ENCODE measurements at places on chromosomes 11 and 22. TPM values are rescaled to one million over a fixed set of nuclear protein-coding genes. Genes with fewer than 3 reads are reported as not detected.

DNA sequence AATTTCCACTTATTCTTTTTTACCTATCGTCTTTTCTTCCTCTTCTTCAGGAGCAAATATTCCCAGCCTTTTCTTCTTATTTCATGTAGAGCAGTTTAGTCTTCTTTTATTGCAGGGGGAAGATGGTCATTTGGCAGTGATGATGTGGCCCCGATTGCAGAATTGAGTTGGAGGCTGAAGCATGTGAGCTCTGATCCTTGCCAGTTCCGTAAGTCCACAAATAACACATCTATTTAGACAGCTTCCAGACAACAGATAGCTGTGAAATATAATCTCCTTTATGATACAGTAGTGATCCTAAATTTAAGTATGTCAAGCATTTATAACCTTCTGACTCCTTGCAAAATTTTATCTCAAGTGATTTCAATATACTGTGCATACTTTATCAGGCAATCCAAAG is 27.5 kb downstream of the REXO2 start:
- no peak for DNase-seq

DNA sequence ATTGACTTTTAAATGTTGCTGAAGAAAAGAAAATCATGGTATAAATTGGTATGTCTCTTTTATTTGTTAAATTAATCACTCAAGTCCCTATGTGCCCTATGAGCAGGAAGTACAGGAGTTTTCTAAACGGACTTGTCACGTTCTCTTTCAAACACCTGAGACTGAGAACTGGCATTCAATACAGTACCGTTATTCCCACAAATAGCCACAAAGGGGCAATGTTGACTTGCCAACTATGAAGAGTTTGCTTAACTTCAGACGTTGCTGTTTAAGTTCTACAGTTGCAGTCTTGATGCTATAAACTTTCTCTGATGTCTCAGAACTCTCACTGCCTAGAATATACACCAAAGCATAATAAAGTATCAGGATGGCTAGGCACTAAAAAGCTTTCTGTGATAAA is 7.6 kb downstream of the OR56A1 start:
- no peak for DNase-seq

DNA sequence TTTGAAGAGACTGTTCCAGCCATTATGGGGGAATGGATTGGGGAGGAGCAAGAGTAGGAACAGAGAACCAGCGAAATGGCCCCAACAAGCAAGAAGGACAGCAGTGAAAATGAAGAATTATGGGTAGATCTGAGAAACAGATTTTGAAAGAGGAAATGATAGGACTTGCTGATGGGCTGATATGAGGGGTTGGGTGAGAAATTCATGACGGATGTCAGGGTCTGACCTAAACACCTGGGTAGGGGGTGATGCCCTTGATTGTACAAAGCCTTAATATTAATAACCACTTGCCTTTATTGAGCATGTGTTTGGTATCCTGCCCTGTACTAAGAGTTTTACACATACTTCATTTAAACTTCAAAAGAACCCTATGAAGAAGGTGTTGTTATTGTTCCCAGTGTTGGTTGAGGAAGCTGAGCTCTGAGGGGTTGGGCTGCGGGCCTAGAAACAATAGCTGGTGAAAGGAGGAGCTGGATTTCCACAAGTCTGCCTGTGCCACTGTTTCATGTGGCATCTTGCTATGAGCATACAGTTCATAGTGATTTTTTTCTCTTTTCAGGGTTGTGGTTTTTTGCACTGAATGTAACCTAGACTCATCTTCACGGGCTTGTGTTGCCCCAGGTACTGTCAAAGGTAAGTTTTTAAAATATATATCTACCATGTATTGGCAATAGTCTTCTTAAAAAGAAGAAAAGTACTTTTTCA is 61.1 kb upstream of the TNRC6B start:
- no peak for DNase-seq

- no peak for DNase-seq
Measured at GRCh38 chr22:46165977-46166376, 15.7 kb downstream of the PPARA start.

GRCh38 chr11:27427183-27427980 is 45.2 kb downstream of the LGR4 start:
- DNase-seq, result no peak

DNA sequence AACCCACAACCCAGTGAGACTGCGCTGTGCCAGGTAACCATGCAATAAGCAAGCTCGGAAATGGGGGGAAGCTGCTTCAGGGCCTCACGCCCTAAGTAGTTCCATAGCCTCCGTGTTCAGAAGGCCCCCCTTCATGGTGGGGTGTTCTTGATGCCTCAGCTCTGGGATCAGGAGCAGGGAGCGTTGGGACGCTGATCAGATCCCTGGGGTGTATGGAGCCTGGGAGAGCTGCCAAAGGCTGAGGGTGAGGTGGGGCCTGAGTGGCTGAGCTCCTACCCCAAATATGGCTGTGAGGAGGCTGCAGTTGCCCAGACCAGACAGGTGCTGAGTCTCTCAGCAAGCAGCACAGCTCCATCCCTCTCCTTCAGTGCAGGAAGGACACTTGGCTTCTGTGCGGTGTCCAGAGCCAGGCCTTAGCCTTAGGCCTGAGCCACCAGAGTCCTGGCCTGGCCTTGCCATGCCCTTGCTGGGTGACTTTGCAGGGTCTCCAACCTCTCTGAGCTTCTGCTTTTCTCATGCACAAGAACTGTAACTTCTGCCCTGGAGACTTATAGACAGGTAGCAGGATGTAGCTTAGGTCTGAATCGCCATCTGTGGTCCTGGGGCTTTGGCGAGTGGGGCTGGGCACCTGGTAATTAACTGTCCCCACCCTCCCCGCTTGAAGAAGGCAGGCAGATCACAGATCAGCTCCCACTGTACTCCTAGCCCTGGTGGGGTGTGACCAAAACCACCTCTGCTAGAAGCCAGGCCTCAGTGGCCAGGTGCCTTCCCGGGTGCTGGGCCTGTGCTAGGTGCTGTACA is 5.3 kb downstream of the MMP11 start:
- DNase-seq, result no peak

DNA sequence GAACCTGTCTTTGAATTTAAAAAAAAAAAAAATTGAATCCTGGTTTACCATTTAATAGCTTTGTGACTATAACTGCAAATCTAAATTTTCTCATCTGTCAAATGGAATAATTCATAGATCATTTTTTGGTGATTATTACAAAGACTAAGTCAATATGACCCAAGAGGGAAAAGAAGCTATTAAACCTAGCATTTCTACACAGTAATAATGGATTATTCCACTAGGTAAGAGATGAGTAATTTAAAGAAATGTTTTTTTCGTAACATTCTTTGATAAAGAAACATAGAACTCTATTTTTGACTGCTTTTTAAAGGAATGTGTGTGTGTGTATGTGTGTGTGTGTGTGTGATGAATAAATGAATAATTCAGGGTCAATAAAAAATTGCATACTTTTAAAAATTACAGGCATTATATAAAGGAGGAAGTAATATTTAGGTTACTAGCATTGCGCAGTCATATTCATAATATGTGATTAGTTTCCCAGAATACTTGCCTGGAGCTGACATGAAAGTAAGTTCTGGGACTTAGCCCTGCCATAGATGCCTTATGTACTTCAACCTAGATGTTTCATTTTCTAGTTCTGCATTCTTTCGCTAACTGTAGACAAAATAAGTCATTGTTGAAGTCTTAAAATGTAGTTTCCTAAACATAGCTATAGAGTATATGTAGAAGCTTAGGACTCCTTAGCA is 72.9 kb downstream of the TMEM135 start:
- no peak for DNase-seq

DNA sequence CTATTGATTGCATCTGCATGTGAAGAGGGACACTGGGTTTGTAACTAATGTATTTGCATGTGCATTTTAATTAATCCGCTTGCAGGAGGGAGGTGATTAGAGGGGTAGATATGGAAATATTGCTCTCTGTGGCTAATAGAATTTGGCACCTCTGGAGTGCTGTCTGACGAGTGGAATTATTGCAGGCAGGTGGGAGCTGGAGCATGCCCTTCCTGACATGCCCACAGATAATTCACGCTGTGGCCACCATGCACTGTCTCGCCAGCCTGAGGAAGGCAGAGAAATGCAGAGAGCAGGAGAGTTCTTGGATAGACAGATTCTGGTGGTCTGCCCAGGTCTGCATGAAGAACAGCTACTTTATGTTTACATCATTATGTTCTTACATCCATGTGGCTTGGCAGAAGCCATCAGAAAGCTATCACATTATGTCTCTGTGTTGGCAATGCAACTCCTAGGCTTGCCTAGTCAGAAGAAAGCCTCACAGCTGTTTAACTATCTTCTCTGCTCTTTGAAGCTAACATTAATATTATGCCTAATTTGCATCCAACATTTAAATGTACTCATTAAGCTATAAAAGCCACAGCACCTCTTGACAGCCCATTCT is 89.4 kb upstream of the DRD2 start:
- DNase-seq, result no peak

- DNase-seq, result peak; percentile 90
Measured at GRCh38 chr22:32528984-32529982, 54.7 kb downstream of the FBXO7 start.

DNA sequence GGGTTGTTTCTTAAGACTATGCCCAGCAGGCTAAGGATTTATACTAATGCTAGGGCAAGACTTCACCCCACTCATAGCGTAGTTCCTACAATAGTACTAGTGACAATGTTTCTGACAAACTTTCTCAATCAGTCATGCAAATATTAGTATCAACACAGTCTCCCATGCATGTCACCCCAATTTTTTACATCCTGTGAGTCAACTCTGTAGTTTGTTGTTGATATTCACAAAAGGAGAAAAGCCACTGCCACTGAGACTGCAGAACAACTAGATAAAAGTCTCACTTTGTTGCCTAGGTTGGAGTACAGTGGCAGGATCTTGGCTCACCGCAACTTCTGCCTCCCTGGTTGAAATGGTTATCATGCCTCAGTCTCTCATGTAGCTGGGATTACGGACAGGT is 155.2 kb downstream of the RBFOX2 start:
- DNase-seq, result no peak

GRCh38 chr22:50464451-50464850 is 10.4 kb downstream of the SBF1 start:
- DNase-seq, result no peak

DNA sequence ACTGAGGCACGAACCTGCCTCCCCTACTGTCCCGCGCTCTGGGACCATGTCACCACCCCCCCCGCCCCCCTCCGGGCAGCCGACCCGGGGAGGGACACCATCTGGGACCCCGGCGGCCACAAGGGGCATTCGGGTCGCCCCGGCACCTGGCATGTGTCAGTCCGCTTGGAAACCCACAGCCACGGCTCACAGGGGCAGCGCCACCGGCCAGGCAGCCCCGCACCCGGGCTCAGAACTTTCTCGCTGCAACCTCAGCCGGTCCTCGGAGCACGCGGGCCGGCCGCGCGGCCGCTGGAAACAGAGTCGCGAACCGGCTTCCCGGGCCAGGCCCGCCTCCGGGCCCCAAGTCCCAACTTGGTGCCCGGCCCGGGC is 159.9 kb upstream of the GRK3 start:
- DNase-seq, result no peak

- DNase-seq, result no peak
Measured at GRCh38 chr22:36546092-36546804, 17.3 kb upstream of the EIF3D start.

DNA sequence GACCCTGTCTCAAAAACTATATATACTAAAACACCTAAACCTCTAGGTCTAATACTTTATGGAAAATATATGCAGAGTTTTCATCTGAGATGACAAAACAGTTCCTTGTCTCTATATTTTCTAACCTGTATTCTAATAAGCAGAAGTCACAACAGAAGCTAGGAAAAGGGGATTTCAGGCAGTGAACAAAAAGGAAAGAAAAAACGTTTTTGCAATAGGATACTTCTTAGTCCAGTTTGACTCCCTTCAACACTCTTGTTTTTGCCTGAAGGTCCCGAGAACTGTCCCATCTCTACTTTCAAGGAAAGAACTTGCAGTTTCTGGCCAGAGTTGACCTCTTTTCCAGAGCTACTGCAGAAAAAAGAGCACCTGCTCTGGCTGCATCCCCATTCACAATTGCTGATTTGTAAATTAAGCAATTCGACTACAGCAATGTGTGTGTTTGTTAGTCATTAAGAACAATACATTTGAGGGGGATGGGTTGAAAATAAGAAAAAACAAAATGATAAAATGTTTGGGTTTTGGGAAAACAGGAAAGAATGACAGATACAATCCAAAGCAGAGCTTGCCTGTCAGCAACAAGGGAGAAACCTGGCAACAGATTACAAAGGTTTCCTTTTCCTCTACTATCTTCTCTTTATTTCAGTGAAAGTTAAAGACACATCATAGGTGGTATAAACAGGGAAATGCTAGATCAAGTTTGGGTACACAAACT is 160.0 kb downstream of the FCHSD2 start:
- no peak for DNase-seq

GRCh38 chr11:65448418-65449105 is 26.0 kb downstream of the NEAT1 start:
- DNase-seq, result no peak

GRCh38 chr11:126109941-126110731 is 47.5 kb upstream of the CDON start:
- DNase-seq, result no peak

GRCh38 chr11:31397239-31397834 is 27.7 kb downstream of the DNAJC24 start:
- DNase-seq, result no peak

DNA sequence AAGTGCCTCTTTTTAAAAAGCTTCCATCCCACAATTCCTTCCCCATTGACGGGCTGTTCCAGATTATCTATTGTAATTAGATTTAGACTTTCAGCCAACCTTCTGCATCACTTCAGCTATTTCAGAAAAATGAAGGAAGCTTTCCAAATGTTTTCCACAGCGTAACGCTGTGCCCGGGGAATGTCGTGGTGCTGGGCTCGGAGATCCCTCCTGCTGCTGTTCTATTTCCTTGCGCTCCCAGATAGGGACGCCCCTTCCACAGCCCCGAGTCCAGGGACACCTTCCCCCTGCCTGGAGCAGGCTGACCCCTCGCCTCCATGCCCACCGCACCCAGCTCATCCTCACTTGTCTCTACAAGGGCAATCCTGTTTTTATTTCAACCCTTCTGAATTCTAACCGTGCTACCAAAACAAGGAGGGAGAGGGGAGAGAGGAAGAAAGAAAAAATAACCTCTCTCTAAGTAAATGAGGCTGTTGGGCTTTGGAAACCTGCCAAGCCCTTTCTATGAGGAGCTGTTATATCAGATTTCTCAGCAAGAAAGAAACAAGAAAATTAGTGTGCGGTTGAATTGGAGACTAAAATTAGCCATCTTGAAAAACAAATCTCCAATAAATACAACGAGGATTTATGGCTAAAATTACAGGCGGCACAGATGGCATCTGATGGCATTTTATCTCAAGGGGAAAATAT is 366.9 kb downstream of the BRD1 start:
- no peak for DNase-seq

- no peak for DNase-seq
Measured at GRCh38 chr22:27223317-27224177, 566.2 kb downstream of the MIAT start.

RCOR2 gene
- total RNA-seq, result 2.6 TPM

SMC1B gene
- total RNA-seq, result not detected

LAYN gene
- 12.8 TPM for total RNA-seq

DNHD1 gene
- total RNA-seq, result 8.7 TPM

NCAM1 gene
- total RNA-seq, result 1.9 TPM

MRGPRX4 gene
- not detected for total RNA-seq

CACNA1I gene
- 0.03 TPM for total RNA-seq

ZNF280A gene
- total RNA-seq, result not detected

LRRC74B gene
- not detected for total RNA-seq

SGSM1 gene
- total RNA-seq, result not detected

KDM4D gene
- total RNA-seq, result 0.81 TPM

CD3D gene
- not detected for total RNA-seq

Measured in osteocyte (in vitro differentiated cells).